SK-N-DZ (cell line): ENCODE measurements at places on chromosomes 3 and 15.

DNA sequence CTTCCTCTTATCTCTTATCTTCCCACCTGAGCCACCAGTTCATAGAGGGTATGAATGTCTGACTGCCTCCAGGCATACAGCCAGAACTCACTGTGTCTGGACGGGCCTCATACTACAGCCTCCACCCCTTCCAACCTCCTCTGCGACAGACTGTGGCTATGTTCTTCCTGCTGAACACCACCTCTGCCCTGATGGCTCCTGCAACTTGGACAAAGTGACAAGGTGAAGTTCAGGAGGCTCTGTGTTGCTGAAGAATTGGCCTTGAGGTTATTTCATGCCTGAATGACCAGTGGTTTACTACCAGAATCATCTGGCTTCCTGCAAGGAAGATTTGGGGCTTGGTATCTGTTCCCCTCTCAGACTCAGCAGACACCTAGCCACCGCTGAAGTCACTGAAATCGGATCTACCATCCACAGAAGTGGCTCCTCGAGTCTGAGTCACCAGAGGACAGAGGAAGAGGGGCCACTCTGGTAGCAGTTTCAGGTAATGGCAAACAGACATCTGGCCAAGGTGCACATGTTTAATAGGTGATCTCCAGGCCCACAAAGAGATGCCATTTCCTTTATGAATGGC is 14.2 kb upstream of the ULK3 start:
- no peak for DNase-seq

DNA sequence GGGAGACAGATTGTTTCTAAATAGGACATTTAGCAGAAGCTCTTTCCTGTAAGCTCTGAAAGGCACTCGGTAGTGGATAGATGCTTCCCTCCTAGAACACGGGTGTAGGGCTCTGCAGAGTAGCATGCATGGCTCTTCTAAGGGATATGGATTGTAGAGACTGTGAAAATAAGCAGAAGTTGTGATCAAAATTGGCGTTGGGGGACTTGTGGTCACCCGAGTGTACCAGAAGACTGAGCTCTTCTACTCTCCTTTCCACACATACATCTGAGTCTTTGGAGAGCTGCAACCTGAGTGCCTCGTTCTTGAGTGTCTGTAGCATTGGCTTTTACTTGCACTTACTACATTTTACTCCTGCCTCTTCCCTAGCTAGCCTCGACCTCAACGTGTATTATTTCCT is 197.7 kb downstream of the LPP start:
- no peak for DNase-seq

- DNase-seq = no peak
Observed at GRCh38 chr3:121595765-121596406, 2.7 kb downstream of the FBXO40 start.

DNA sequence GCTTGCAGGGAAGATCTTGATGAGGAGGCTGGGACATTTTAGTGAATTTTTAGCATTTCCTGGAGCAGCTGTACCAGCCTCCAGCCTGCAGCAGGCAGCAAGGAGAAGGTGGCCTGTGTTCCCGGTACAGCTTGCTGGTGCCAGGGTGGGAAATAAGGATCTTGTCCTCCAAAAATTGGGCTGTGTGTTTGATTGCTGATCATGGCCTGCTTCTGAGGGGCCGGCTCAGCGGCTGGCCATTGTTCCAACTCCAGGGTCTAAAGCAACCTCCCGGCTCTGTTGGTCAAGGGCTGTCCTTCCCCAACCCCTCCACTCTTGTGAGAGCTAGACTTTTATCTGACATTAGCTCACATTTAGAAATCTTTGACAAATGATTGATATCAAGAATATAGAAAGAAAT is 5.0 kb downstream of the CFAP100 start:
- DNase-seq = no peak
